Thyroid gland (tissue), 4 donors: ENCODE measurements at places on chromosomes 5 and 9. TPM values are rescaled to one million over a fixed set of nuclear protein-coding genes. Genes with fewer than 3 reads are reported as not detected.

GRCh38 chr5:142015781-142016533, 3.1 kb upstream of the GNPDA1 start:
- H3K4me1 ChIP-seq: peaks cover 16% of the 10 kb centered on the region
- H3K27ac ChIP-seq: no peak overlapping the region
- no peaks in the 10 kb centered on the region for H3K27me3 ChIP-seq
- no peaks in the 10 kb centered on the region for H3K36me3 ChIP-seq
- DNase-seq: no peak

- no peaks in the 10 kb centered on the region for H3K27me3 ChIP-seq
- no peak for DNase-seq
- H3K36me3 ChIP-seq: peaks cover 6% of the 10 kb centered on the region
- H3K4me3 ChIP-seq: no peak overlapping the region
- H3K4me1 ChIP-seq: peaks cover 12% of the 10 kb centered on the region
Observed at GRCh38 chr9:34610434-34611206, 1.3 kb downstream of the RPP25L start.

- no peak overlapping the region for H3K27ac ChIP-seq
- no peak overlapping the region for H3K4me3 ChIP-seq
- H3K4me1 ChIP-seq: peaks cover 5% of the 10 kb centered on the region
- H3K27me3 ChIP-seq: no peaks in the 10 kb centered on the region
Observed at GRCh38 chr9:108748776-108749175, 107.0 kb downstream of the ACTL7B start.

Gene PRLR
- not detected for total RNA-seq
